ENCODE measurements at places on chromosomes 1 and 21.
A peak's percentile ranks its signal among the peaks of the same experiment; 100 is the strongest.

DNA sequence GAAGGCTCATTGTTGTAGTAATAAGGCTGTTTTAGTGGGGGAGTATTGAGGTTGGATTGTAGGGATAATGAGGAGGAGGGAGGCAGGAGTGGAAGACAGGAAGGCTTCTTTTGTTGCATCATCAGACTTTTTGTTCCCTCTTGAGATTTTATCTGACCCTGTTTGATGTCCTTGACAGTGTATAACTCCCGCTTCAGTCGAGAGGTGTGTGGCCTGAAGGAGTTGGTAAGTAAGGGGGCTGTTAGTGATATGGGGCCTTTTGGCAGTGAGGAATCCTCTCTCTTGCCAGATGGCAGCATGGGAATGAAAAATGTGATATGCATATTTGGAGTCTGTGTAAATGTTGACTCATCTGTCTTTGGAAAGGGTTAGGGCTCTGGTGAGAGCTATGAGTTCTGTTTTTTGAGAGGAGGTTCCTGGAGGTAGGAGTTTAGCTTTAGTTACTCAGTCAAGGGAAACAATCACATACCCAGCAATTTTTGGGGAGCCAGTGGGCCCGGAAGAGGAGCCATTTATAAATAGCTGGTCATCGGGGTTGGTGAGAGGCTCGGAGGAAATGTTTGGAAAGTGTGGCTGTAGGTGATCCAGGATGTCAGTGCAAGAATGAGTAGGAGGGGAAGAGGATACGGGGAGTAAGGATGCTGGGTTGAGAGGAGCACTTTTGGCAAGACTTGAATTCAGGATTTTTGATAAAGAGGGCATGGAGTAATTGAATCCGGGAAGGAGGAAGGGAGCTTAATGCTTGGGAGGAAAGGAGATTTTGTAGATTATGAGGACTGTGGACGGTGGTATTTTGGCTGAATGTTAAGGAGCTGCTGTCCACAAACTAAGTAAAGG is 136.7 kb upstream of the ETV3 start:
- DNase-seq = no peak

- no peak for DNase-seq
Measured at GRCh38 chr1:239536165-239536849, 149.9 kb downstream of the CHRM3 start.

GRCh38 chr1:78511334-78511733 is 20.6 kb downstream of the PTGFR start:
- DNase-seq = no peak

GRCh38 chr1:176157995-176158394 is 49.1 kb downstream of the COP1 start:
- DNase-seq = no peak

GRCh38 chr21:39561140-39561539 is 51.6 kb upstream of the B3GALT5 start:
- no peak for DNase-seq

DNA sequence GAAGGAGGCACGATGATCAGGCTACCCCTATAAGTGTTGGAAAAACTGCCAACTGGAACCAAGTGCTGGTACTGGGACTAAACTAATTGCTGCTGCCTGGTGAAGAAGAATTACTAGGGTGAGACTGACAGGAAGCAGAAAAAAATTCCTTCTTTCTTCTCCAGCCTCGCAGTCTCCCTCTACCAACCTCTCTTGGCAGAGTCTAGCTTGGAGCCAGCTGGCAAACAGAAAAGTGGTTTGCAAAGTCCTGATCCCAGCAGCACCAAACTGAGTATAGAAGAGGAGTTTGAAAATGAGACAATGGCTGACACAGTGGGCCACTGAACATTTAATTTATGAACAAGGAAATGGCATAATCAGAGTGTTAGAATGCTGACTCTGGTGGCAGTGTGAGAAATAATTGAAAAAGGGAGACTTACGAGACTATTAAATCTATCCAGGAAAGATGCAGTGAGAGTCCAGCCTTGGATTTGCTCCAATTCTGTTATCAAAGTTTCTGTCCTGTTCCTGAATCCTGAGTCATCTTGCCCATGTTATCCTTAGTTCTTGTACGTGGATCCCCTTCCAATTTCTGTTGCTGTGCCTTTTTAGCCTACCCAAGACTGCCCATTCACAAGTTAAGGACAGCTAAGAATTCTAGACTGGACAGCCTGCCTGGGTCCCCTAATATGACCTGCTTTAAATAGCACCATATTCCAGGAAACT is 23.7 kb upstream of the DISP1 start:
- DNase-seq = no peak

GRCh38 chr1:172338295-172338735 is 82.2 kb upstream of the C1orf105 start:
- no peak for DNase-seq

GRCh38 chr1:210687582-210688279 is 359.0 kb downstream of the HHAT start:
- no peak for DNase-seq

GRCh38 chr21:36122977-36123376 is 11.9 kb upstream of the CBR3 start:
- DNase-seq = no peak

- no peak for DNase-seq
Measured at GRCh38 chr1:29531596-29531995, 295.3 kb downstream of the PTPRU start.

DNA sequence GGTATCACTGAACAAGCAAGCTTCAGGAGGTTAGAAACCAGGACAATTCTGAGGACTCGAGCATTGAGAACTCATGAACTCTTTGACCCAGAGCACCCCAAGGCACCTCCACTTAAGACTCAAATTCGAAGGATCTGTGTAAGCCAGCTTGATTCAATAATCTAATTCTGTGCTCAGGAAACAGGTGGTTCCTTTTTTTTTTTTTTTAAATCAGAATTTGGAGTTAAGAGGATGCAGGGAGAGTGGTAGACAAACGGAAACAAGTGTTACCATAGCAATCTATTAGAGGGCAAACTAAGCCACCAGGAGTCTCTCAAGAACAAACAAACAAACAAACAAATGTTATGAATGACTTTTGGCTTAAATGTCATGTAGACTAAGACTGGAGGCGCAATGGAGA is 53.8 kb upstream of the DPH5 start:
- DNase-seq = no peak

DNA sequence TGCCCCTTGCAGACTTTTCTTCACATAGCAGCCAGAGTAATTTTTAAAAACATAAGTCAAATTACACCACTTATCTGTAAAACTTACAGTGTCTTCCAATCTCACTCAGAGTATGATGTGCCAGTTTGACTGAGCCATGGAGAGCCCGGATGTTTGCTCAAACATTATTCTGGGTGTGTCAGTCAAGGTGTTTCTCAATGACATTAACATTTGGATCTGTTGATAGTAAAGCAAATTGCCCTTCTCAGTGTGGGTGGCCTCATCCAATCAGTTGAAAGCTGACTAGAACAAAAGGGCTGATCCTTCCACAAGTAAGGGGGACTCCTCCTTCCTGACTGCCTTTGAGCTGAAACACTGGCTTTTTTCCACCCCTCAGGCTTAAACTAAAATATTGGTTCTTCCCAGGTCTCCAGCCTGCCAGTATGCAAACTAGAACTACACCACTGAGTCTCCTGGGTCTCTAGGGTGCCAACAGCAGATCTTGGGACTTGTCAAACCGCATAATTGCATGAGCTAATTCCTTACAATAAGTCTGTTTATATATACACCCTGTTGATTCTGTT is 157.9 kb upstream of the CTTNBP2NL start:
- DNase-seq = no peak

DNA sequence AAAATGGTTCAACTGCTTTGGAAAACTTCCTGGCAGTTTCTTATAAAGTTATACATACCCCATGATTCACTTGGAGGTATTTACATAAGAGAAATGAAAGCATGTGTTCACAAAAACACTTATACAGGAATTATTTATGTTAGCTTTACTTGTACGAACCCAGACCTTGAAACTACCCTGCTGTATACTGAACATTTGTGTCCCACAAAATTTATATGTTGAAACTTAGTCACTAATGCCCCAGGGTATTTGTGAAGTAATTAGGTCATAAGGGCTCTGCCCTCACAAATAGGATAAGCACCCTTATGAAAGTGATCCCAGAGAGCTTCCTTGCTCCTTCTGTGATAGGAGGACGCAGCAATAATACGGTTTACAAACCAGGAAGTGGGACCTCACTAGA is 42.7 kb upstream of the B3GALT2 start:
- no peak for DNase-seq

DNA sequence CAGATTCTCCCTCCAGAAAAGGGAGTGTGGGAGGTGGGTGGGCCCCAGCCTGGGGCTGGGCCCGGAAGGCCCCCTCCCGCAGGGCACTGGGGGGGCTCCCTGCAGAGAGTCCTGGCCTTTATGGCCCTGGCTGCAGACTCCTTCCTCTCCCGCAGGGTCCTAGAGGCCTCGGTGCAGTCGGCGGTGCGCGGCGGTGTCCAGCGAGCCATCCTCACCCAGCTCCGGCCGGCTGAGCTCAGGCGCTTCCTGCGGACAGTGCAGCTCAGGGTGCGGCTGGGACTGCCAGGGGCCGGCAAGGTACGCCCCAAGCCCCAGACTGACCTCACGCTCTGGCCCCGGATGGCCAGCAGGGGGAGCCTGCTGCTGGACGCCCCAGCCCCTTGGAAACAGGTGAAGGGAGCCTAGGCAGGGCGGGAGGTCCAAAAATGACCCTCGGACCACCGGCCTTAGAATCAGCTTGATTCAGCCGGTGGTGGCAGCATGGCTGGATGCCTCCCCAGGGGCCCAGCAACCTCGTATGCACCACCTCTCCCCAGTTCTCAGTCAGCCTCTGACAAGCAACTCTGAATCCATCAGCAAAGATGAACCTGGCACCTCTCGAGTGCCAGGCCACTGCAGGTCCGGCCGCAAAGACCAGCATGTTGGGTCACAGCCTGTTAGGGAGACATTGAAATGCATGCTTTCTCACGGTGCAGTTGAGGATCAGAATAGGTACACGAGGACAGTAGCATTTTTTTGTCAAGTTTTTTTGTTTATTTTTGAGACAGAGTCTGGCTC is 20.6 kb downstream of the MTHFR start:
- peak; percentile 18 for DNase-seq

DNA sequence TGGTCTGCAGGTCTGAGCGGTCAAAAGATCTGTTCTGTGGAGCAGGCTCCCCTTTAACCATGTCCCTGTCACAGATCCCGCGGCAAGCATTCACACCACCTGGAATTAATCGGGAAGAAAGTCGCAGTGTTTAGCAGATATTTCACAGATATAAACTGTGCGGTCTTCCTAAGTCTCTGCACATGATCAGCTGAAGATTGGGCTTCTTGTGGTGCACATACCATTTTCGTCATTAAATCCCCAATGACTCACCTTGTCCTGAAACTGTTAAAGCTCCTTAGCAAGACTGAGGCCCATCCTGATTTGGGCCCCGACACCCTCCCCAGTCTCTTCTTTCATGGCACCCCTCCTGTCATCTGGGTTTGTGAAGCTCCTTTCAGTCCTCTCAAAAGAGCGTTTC is 158.8 kb downstream of the KIF26B start:
- DNase-seq = no peak

GRCh38 chr1:212162635-212163034 is 122.6 kb upstream of the PPP2R5A start:
- no peak for DNase-seq

- no peak for DNase-seq
Measured at GRCh38 chr1:165487921-165488320, 43.0 kb upstream of the RXRG start.

DNA sequence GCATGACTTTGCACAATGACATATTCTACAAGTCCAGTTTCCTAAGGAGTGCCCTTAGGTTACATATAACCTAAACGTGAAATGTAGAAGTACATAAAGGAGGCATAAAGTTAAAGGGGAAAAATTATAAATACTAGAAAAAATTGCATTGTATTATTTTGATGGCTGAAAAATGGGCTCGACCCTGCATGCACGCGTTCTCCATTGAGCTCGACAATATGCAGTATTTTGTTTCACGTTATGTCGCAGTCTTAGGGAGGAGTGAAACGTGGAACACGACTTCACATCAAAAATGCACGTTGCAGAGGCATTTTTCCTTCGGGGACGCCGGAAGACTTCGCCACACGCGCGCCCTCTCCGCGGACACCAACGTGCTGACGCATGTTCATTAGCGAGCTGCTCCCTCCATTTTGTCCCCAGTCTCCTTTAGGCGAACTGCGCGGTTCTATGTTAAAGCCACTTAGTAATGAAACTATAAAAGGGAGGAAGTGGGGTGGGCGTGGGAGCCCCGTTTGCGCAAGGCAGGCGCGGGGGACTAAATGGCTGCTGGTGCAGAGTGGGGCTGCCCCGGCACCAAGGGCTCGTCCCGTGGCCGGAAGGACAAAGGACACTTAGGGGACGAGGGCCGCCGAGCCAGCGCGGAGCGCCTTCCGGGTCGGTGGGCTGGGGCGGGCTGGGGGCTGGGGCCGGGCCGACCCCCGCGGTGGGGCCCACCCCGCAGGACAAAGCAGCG is 749 bp upstream of the COX20 start:
- DNase-seq = peak; percentile 83

GRCh38 chr1:107318932-107319331 is 178.1 kb downstream of the NTNG1 start:
- DNase-seq = no peak

All from stimulated activated CD8-positive, alpha-beta memory T cell treated with anti-CD3 and anti-CD28 coated beads, Interleukin-12 subunit alpha, Interleukin-12 subunit beta, amount 100 ng/mL, for 4 hours (primary cell).